ENCODE measurements at places on chromosomes 6 and 20.

- H3K4me3 ChIP-seq, result no peak overlapping the region
- H3K36me3 ChIP-seq, result peaks cover 8% of the 10 kb centered on the region
Observed at GRCh38 chr6:31979238-31979898, 2.5 kb upstream of the C4A start.

- H3K4me1 ChIP-seq, result peaks cover 24% of the 10 kb centered on the region
- H3K4me3 ChIP-seq, result no peak overlapping the region
- H3K36me3 ChIP-seq, result no peaks in the 10 kb centered on the region
- peak overlapping the region; percentile 50 for H3K27ac ChIP-seq
Observed at GRCh38 chr6:143700684-143701348, 23.1 kb downstream of the PHACTR2 start.

DNA sequence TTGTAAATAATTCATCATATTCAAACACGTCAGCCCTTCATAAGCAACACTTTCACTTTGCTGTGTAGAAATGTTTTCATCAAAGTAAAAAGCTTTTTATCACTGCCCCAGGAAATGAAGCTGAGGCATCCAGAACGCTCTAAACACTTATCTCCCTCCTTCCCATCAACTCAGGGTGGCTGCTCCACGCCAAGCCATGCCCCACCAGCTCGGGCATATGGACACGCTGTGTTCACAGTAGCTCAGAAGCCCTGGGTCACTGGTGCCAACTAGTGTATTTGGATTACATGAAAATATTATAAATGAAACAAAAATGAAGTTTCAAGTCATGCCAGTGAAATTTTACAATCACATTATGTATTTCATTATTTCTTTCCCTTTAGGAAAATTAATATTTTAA lies 10.3 kb downstream of the PDE10A start:
- peak overlapping the region; percentile 25 for H3K27ac ChIP-seq
- H3K36me3 ChIP-seq, result no peaks in the 10 kb centered on the region
- peaks cover 12% of the 10 kb centered on the region for H3K4me1 ChIP-seq
- DNase-seq, result no peak

DNA sequence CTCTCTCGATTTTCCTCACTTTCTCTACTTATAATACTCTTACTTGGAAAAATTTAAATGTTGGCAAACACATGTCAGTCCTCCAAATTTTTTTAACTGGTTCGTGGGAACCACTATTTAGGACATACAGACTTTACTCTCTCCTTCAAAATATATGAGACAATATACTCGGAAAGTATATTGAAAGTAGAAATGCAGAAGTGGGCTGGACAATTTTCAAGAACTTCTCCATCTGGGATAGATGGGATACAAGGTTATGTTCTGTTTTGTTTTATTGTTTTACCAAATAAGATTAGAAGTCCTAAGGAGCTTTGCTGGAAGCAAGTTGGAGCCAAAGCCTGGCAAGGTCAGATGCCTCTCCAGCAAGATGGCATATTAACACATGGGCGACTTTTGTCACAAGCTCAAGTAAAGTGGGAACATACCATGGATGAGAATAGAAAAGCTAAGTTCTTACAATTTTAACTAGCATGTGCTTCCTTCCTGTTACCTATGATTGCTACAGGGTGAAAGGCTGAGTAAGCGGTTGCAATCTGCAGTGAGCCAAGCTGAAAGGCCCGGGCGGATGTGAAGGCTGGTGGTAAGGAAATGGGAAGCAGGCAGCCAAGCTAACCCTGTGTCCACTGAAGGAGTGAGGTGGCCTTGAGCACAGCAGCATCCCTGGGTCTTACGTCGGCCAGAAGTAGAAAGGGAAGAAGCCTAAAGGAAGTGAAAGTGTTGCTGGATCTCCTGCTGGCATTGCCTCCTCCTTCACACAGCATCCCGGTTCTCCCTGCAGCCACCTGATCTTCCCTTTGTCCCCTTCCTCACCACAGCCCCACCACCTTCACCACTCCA lies 7.1 kb downstream of the MAP3K5 start:
- no peaks in the 10 kb centered on the region for H3K36me3 ChIP-seq
- H3K27ac ChIP-seq, result no peak overlapping the region
- H3K4me3 ChIP-seq, result no peak overlapping the region
- H3K4me1 ChIP-seq, result peaks cover 25% of the 10 kb centered on the region
- no peaks in the 10 kb centered on the region for H3K27me3 ChIP-seq

DNA sequence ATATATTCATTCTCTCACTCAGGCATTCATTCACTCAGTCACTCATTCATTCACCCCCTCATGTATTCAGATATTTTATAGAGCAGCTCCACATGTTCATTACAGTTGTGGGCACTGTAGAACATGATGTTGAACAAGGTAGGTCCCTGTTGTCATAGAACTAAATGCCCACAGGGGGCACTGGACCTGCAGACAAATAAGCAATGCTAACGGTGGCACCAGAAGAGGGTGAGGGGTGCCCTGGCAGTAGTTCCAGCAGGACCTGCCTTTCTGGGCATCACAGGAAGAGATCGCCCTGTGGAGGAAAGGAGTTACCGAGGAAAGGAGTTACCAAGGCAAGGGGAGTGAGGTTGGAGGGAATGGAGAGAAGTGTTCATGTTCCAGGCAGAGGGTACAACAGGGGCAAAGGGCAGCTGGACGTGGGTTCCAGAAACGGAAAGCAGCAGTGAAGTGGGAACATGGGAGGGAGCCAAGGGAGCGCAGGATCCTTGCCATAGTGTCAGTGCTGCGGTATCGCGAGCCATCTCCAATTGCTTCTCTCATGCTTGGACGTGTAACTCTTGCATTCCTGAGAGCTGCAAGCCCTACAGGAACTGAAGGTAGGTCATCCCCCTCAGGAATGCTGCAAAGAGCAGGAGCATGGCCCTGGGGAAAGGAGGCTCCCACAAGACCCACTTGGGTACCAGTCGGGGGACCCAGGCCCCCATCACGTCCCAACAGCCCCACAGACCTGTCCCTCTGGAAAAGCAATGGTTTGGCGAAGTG lies 128.2 kb downstream of the EDN3 start:
- no peaks in the 10 kb centered on the region for H3K27me3 ChIP-seq
- no peak overlapping the region for H3K27ac ChIP-seq
- H3K4me1 ChIP-seq, result no peaks in the 10 kb centered on the region
- H3K36me3 ChIP-seq, result no peaks in the 10 kb centered on the region

- no peaks in the 10 kb centered on the region for H3K27me3 ChIP-seq
- peak overlapping the region; percentile 18 for H3K4me3 ChIP-seq
Observed at GRCh38 chr20:50717974-50718761, 13.2 kb upstream of the PARD6B start.

DNA sequence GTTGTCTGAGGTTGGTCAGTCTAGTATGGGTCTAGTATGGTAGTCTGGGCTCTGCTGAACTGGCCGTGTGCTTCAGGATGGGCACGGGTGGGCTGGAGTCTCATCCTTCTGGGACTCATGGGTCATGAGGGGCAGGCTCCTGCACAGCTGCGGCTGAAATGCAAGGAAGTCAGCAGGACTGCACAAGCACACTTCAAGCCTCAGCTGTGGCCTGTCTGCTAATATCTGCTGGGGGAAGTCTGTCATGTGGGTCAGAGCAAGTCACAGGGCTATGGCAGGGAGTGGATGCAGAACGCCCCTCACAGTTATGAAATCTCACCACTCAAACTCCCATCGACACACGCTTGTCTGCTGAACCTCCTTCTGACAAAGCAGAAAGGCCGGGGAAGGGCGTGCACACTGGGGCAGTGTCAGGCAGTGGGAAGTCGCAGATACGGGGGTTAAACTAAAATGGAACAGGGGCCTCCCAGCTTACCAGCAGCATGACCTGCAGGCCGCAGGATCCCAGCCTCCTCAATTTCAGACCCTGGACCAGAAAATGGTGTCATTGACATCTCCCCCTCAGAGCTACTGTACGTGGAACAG lies 229.5 kb downstream of the SMOC2 start:
- no peaks in the 10 kb centered on the region for H3K27me3 ChIP-seq
- no peaks in the 10 kb centered on the region for H3K4me1 ChIP-seq
- no peaks in the 10 kb centered on the region for H3K36me3 ChIP-seq
- no peak overlapping the region for H3K27ac ChIP-seq

DNA sequence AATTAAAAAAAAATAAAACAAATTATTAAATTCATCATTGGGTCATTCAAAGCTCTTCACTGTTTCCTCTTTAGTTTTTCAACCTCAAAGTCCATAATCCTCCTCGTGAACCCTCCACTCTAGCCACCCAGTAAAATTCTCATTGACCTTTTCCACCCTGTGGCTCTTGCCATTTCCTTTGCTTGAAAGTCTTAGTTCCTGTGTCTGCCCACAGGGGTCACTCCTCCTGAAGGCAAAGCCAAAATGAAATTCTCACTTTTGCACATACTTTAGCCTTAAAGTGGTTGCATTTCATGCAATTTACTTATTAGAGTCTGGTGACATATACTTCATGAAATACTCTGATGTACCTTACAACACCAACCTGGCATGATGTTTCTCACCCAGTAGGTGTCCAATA lies 263.7 kb downstream of the BMP2 start:
- no peaks in the 10 kb centered on the region for H3K4me1 ChIP-seq
- no peak overlapping the region for H3K4me3 ChIP-seq
- H3K27me3 ChIP-seq, result no peaks in the 10 kb centered on the region

- peaks cover 4% of the 10 kb centered on the region for H3K4me1 ChIP-seq
- DNase-seq, result peak; percentile 91
- peak overlapping the region; percentile 69 for H3K4me3 ChIP-seq
- H3K27me3 ChIP-seq, result peaks cover 66% of the 10 kb centered on the region
Observed at GRCh38 chr6:138162111-138162954, 594 bp downstream of the ARFGEF3 start.

- no peak overlapping the region for H3K27ac ChIP-seq
- no peaks in the 10 kb centered on the region for H3K27me3 ChIP-seq
- H3K4me3 ChIP-seq, result no peak overlapping the region
- no peaks in the 10 kb centered on the region for H3K36me3 ChIP-seq
- no peak for DNase-seq
Observed at GRCh38 chr20:17892189-17892938, 76.2 kb downstream of the SNX5 start.

GRCh38 chr20:8492173-8492572 lies 360.1 kb downstream of the PLCB1 start:
- no peak overlapping the region for H3K27ac ChIP-seq
- H3K4me1 ChIP-seq, result no peaks in the 10 kb centered on the region
- no peak for DNase-seq
- H3K4me3 ChIP-seq, result no peak overlapping the region

All from osteoblast (primary cell).